ENCODE measurements at places on chromosomes 16 and 17. TPM values are rescaled to one million over a fixed set of nuclear protein-coding genes. Genes with fewer than 3 reads are reported as not detected.

C1QL1 gene
- total RNA-seq, result 0.09 TPM

ORAI3 gene
- 12.3 TPM for total RNA-seq

LGALS9B gene
- 0.05 TPM for total RNA-seq

CLDN9 gene
- 0.19 TPM for total RNA-seq

TMEM106A gene
- 2.6 TPM for total RNA-seq

RGS9 gene
- 1.9 TPM for total RNA-seq

MYH3 gene
- total RNA-seq, result 13.5 TPM

CDH1 gene
- total RNA-seq, result 30.9 TPM

CD79B gene
- 19.5 TPM for total RNA-seq

C17orf67 gene
- 8.0 TPM for total RNA-seq

IGFALS gene
- 4.0 TPM for total RNA-seq

MT1G gene
- 0.90 TPM for total RNA-seq

ASGR2 gene
- total RNA-seq, result 0.85 TPM

ZPBP2 gene
- total RNA-seq, result not detected

TBC1D3B gene
- total RNA-seq, result 1.3 TPM

BAHCC1 gene
- total RNA-seq, result 5.8 TPM

GHDC gene
- total RNA-seq, result 8.6 TPM

RAP1GAP2 gene
- 3.8 TPM for total RNA-seq

SCPEP1 gene
- 11.1 TPM for total RNA-seq

ZACN gene
- total RNA-seq, result 1.5 TPM

All from thymus (tissue), 14 donors.